Lower leg skin (tissue), 4 donors: ENCODE measurements at places on chromosomes 11 and 22. TPM values are rescaled to one million over a fixed set of nuclear protein-coding genes. Genes with fewer than 3 reads are reported as not detected.

The ARHGAP20 gene
- 1.5 TPM for total RNA-seq

DNA sequence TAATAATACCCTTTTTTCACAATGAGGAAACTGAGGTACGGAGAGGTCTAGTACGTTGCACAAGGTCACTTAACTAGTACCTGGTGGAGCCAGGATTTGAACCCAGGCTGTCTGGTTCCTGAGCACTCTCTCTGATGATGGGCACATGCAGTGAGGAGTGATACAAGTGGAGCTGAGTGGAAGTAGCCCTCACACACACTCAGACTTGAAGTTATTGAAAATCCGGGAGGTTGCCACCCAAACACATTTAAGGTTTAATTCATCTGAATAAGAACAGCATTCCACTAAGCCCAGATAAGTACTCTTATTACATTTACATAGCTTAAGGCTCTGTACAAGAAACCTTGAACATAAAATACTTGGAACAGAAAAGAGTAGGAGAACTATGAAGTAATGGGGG is 4.8 kb downstream of the GRAP2 start:
- DNase-seq, result no peak

DNA sequence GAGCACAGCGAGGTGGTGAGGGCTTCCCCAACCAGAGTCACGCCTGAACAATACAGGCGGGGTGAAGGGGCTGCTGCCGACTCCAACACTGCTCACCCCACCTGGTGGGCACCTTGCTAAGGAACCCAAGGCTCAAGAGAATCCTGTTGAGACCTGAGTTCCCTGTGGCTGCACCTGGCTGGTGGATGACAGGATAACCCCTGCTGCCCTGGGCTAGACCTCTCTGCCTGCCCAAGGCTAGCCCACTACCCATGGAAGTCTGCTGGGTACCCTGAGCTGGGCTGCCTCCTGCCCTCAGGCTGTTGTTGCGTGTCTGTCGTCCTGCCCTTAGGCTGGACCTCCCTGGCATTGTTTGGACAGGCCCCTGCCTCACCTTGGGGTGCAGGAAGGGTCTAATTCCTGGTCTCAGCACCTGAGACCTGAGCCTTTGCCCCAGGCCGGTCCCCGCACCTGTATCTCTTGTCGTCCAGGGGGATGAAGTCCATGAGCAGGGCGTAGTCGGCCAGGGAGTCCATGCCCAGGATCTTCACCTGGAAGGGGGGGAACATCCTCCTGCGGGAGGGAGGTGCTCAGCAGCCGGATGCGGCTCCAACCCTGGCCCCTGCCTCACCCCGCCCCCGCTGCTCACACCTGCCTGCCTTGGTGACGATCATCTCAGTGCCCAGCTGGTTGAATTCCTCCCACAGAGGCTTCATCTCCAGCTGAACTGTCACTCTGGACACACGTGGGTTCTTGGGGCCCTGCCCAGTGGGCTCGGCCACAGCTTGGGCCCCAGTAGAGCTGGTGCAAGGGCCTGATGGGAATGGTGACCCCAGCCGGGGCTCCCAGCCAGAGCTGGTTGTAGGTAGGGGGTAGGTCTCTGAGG is 4.9 kb upstream of the NUDT8 start:
- DNase-seq, result no peak

DNA sequence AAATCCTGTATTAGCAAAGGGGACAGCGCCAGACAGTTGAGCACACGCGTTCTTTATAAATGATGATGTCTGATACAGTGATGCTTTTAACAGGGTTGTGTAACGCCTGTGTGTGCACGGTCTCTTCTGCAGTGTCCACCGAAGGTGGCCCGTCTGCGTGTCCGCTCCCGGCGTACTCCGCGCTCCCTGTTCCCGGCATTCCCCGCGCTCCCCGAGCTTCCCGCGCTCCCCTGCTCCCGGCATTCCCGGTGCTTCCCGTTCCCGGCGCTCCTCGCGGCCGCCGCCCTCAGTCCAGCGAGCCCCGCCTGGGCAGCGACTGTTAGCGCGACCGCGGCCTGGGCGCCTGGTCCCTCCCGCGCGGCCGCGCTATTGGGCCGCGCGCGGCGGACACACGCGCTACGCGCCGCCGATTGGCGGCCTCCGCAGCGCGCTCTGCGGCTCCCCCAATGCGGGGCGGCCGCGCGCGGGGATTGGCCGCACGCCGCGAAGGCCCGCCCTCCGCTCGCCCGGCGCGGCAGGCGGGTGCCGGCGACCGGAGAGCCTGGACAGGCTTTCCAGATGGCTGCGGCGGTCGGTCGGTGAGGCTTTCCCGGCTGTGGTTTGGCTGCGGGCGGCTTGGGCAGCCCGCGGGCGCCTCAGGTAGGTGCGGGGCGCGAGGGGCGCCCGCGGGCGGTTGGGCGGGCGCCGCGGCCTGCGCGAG is at the start of gene DGCR8:
Gene DGCR8 (plus strand): TSS at position 497 of the 700 bp plus-strand sequence. CDS start 5,723 bp downstream, outside the sequence.
- DNase-seq, result peak; percentile 88

The SCGB1C1 gene
- total RNA-seq, result not detected

The TBX1 gene
- total RNA-seq, result 14.1 TPM

GRCh38 chr11:134373591-134374052 is 38.4 kb downstream of the B3GAT1 start:
- DNase-seq, result no peak

DNA sequence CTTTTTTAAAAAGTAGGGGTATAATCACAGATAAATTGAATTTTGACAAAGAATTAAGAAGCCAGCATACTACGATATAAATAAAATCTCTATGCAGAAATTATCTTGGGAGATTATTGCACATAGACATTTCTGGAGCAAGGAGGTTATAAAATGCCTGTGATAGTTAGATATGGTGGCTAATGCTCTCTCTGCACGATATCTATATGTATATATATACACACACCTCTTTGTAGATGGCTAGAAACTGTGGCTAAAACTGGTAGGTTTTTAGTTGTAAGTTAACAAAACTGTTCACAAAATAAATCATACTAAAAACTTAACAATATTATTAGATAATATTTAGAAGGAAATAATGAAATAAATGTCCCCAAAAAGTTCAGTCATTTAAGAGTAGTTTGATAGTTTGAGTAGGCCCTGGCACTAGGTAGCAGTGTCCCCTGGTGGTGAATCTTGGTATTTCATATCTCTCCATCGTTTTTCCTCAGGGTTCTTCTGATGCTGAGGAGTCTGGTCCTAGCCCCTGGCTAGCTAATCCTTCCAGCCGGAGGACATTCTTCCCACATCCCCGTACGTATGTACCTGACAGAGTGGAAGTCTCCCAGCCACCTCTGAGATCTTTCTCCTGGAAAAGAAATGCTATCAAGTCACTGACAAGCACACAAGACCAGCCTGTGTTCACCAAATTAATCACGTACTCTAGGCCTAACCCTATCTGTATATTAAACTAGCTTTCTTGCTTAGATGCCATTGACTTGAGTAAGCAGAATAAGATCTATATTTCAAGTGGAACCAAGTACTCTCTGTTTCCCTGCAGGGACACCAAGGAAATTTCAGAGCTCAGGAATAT is 32.2 kb downstream of the ART5 start:
- no peak for DNase-seq

The OR10A6 gene
- total RNA-seq, result 0.08 TPM

DNA sequence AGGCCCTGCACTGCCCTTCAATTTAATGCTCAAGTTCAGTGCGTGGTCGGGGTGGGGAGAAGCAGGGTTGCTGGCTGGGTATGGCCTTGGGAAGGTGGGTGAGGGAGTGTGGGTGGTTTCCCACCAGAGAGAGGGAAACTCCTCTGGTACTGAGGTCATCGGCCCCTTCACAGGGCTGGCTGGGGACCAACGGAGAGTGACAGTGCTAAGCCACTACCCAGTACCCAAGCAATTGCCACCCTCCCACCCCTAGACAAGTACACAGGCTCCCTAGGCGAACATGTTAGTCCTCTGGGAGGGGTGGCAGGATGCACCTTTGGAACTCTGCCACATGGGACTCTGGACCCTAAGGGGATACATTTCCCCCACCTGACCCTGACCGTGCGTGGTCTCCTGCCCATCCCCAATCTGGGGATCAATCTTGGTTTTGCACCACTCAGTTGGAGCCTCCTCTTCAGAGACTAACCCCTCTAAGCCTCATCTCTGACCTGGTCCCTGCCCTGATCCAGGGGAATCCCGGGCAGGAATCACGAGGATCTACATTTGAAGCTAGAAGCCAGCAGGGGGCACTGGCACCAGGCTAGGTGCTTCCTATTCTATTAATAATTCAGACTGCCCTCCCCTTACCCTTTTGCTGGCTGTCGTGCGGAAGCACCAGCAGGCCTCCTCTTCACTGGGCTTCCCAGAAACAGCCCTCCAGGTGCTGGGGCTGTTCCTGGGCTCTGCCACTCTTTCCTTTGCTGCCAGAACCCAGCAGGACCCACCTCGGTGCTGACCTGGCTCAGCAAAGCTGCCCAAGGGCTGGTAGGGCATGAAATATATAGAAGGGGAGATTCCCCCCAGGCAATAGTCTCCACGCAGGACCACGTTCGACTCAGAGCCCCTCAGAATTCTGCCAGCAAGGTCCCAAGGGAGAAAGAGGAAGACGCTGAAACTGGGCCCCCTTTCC is 377.7 kb downstream of the TENM4 start:
- no peak for DNase-seq

The CNIH2 gene
- not detected for total RNA-seq

DNA sequence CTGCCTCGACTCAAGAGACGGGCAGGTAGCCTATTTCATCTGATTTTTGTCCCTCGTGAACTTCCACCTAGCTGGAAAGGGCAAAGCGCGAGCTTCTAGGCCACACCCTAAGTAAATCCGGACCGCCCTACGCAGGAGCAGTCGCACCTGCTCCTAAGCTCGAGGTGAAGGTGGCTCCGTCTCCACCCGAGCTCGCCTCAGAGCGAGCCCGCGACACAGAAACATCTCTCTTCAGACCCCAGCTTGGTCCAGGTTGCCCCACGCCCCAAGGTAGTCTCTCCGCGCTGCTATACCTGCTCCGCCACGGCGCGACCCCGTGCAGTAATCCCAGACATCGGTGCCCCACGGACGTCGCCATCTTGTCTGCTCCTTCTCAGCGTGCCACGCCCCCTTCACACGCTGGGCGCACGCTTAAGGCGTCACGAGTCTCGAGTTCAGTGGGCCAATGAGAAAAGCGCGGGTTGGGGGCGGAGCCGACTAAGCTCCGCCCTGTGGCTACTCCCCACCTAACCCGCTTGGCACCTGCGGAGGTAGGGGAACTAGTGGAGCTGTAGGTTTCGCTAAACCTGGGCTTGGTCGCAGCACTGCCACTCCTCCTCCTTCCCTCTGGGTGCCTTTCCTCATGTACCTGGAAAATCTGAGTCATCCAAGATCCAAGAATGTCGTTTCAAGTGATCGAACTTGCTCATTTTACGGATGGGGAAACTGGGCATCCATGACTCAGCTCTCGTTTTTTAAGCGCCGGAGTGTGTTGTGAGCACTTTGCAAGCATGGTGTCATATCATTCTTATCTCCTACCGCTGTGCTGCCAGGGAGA is at the start of gene PISD:
Gene PISD (minus strand): TSS at position 365 of the 817 bp plus-strand sequence. CDS start 7 bp downstream, at position 358.
- peak; percentile 96 for DNase-seq

- no peak for DNase-seq
These were observed 13.6 kb downstream of the TUB start for GRCh38 chr11:8094656-8095055.

- no peak for DNase-seq
These were observed 171.2 kb downstream of the CTTN start for GRCh38 chr11:70569618-70569890.

The SAA4 gene
- not detected for total RNA-seq

The OR52N4 gene
- not detected for total RNA-seq

The MB gene
- 7.4 TPM for total RNA-seq

The SMIM35 gene
- total RNA-seq, result not detected

GRCh38 chr22:36274531-36274930 is 21.6 kb downstream of the APOL1 start:
- DNase-seq, result peak; percentile 59

- no peak for DNase-seq
These were observed 23.2 kb downstream of the SYT13 start for GRCh38 chr11:45262900-45263299.

DNA sequence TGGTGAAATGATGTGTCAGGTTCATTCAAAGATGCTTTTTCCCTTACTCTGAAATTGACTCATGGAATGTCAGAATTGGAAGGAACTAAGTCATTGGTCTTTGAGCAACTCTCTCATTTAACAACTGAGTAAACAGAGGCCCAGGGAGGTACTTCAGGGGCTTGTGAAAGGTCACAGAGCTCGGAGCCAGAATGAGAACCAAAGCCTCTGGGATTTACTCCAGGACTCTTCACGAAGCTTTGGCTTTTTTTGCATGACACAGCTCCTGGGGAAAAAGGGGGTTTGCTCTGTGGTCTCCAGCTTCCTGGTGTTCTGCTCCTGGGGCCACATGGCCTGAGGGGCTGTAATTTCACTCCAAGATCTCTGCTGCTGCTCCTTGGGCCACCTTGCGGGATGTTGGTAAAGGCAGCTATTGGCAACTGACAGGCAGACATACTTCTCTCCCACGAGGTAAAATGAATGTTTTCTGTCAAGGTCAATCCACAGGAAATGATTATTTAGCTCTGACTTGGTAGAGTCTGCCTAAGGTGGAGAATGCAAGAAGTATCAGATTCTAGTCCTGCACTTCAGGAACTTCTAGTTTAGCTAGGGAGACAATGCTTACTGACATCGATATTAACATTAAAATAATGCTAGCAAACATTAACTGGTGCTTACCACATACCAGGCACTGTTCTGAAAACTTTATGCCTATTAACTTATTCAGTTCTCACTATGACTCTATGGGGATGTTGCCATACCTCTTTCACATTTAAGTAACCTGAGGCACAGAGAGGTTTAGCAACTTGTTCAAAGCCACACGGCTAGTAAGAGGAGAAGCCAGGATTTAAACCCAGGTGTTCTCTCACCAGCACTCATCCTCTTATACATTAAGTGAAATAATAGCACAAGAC is 16.1 kb downstream of the PKNOX2 start:
- no peak for DNase-seq

- DNase-seq, result no peak
These were observed 91.5 kb downstream of the ABTB2 start for GRCh38 chr11:34266090-34266912.

DNA sequence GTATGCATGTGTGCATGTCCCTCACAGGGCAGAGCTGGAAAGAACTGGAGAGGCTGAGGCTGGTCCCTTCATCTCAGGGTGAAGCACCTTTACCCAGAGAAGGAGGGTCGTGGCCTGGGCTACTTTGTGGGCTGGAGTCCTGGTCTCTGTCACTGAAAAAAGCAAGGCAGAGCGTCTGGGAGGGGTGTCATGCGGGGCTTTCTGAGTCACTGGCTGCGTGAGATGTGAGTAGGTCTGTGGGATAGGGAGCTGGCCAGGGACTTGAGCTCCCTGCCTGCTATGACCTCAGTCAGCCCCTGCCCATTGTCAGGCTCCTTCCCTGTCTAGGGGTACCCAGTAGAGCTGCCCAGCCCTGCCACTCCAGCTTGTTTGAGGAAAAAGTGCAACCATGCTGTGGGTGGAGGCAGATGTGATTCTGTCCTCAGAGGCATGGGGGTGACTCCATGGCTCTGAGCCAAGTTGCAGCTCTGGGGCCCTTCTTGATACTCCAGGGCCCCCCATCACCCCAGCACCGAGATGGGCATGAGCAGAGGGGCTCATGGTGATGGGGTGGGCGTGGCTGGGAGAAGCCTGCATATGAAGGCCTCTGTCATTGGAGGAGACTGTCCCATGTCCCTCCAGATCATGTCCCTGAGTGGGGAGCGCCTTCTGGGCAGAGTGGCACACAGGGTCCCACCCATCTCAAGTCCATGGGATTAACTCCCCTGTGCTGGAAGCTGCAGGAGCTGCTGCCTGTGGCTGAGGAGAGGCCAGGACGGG is 27.8 kb downstream of the KCNQ1 start:
- DNase-seq, result peak; percentile 66

GRCh38 chr11:120022617-120023016 is 115.3 kb downstream of the TRIM29 start:
- DNase-seq, result peak; percentile 54

GRCh38 chr11:34267013-34267412 is 90.8 kb downstream of the ABTB2 start:
- no peak for DNase-seq

The IL18 gene
- total RNA-seq, result 300 TPM
